ENCODE measurements at places on chromosomes 5 and 9. TPM values are rescaled to one million over a fixed set of nuclear protein-coding genes. Genes with fewer than 3 reads are reported as not detected.

GRCh38 chr5:26388976-26389375, 649.4 kb downstream of the CDH9 start:
- DNase-seq, result no peak

- no peak for DNase-seq
Observed at GRCh38 chr9:25537808-25538207, 140.4 kb downstream of the TUSC1 start.

Gene FAM78A
- 62.9 TPM for total RNA-seq

Gene HMHB1
- not detected for total RNA-seq

DNA sequence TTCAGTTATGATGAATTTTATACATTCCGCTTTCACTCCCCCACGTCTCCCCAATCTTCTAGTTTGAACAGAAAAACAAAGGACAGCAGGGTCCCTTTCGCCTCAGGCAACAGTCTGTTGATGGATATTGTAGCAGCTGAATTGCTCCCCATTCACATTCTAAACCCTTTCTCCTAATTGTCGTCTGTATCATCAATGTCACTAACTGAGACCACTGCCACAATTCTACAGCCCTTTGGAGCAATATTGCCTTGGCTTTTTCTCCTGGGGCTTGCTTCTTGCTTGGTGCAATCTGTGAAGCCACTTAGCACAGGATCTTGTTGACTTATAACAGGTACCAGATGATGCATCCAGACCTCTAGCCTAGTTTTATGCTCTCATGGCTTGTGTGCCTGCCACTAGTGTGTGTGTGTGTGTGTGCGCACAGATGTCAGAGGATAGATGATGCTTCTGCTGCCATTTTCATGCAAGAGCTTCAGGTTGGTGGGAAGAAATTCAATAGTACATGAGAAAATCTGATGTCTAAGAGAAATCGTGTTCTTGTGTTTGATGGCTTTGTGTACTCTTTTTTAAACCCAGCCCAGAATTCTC, 195.2 kb upstream of the ISL1 start:
- DNase-seq, result no peak

Gene ANKRD34B
- not detected for total RNA-seq

DNA sequence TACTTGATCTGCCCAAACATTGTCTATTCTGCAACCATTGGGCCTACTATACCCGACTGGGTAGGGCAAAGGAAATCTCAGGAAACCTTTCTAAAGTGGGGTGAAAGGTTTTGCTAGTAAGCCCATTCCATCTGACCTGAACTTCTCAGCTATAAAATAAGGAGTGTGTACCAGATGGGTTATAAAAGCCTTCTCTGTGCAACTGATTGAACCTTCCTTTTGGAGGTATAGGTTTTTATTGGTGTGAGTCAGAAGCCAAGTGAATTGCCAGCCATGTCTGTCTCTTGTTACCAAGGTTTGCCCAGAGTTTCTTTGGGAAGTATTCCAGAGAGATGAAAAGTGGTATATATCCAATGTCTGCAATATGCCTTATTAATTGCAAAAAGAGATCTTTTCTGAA, 1271.0 kb upstream of the WWC1 start:
- no peak for DNase-seq

All from Right ventricle myocardium inferior (tissue), 1 donor.